ENCODE measurements at places on chromosomes 7 and 10.

GRCh38 chr7:8128449-8129317, 133.3 kb downstream of the ICA1 start:
- DNase-seq = peak; percentile 56

- DNase-seq = no peak
Observed at GRCh38 chr10:29689001-29689400, 54.2 kb upstream of the SVIL start.

GRCh38 chr10:27844223-27844622, 98.6 kb upstream of the MKX start:
- DNase-seq = no peak

DNA sequence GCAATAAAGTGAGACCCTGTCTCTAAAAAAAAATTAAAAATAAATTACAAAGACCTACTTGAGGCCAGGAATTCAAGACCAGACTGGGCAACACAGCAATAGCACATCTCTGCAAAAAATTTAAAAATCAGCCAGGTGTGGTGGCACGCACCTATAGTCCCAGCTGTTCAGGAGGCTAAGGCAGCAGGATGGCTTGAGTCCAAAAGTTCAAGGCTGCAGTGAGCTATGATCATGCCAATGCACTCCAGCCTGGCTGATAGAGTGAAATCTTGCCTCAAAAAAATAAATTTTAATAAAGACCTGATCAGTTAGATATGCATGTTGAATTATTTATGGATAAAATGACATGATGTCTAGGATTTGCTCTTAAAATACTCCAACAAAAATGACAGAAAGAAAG, 34.9 kb downstream of the P4HA1 start:
- DNase-seq = no peak

- DNase-seq = no peak
Observed at GRCh38 chr10:28320090-28320489, 17.2 kb upstream of the MPP7 start.

DNA sequence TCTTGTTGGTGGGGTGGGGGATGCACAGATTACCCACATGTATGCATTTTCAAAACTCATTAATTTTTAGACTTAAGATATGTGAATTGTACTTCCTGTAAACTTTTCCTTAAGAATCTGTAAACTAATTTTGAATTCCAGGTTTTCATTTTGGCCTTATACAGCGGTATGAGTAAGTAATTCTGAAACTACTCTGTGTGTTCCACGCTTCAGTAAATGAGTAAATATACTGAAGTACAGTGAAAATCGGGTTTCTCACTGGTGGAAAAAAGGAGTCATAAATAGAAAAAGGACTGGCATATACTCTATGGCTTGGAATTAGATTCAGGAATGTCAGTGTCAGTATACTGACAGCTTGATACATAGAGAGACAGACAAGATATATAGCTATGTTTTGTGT, 72.8 kb downstream of the CTTNBP2 start:
- no peak for DNase-seq

DNA sequence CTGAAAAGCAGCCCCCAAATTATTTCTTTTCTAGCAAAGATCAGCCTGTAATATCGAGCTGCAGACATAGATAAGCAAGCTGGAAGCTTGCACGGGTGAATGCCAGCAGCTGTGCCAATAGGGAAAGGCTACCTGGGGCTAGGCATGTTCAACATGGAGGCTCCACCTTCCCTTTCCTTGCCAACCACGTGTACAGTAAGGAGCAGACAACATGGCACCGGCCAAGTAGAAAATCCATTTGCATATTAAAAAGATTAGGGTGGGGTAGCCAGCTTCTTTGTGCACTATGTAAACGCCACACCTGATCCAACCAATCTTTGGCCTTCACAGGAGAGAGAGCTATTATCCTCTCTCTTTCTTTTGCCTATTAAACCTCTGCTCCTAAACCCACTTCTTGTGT, 56.7 kb upstream of the SEPHS1 start:
- no peak for DNase-seq

GRCh38 chr7:20561908-20562307, 53.6 kb upstream of the ABCB5 start:
- no peak for DNase-seq

GRCh38 chr10:103280031-103280430, 3.1 kb downstream of the INA start:
- no peak for DNase-seq

- no peak for DNase-seq
Observed at GRCh38 chr7:80630608-80631405, 7.6 kb upstream of the CD36 start.

DNA sequence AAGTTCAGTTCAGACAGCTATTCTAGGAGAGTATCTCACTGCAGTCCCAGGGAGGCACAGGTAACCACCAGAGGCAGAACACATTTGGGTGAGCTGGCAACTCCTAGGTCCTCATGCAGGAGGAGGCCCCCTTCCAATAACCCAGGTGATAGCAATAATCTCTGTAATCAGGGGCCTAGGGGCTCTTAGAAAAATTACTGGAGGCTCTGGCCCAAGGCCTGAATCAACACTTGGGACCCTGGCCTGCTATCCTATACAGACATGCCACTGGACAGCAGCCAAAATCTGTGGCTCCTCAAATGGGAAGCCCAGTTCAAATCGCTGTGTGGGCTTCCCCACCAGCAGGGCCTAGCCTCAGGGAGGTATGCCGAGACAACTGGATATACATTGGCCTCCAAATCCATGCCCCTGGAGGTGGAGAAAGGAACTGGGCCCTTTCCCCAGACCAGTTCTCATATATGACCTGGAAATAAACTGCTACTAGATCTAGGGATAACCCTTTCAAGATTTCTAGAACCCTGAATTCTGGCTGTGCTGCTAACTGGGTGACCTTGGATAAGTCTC, 1.6 kb downstream of the AVPI1 start:
- no peak for DNase-seq

GRCh38 chr10:51590818-51591217, 108.6 kb downstream of the CSTF2T start:
- no peak for DNase-seq

All from CD8-positive, alpha-beta memory T cell (primary cell).